Esophagus squamous epithelium (tissue), 5 donors: ENCODE measurements at places on chromosomes 12 and 14. TPM values are rescaled to one million over a fixed set of nuclear protein-coding genes. Genes with fewer than 3 reads are reported as not detected.

DNA sequence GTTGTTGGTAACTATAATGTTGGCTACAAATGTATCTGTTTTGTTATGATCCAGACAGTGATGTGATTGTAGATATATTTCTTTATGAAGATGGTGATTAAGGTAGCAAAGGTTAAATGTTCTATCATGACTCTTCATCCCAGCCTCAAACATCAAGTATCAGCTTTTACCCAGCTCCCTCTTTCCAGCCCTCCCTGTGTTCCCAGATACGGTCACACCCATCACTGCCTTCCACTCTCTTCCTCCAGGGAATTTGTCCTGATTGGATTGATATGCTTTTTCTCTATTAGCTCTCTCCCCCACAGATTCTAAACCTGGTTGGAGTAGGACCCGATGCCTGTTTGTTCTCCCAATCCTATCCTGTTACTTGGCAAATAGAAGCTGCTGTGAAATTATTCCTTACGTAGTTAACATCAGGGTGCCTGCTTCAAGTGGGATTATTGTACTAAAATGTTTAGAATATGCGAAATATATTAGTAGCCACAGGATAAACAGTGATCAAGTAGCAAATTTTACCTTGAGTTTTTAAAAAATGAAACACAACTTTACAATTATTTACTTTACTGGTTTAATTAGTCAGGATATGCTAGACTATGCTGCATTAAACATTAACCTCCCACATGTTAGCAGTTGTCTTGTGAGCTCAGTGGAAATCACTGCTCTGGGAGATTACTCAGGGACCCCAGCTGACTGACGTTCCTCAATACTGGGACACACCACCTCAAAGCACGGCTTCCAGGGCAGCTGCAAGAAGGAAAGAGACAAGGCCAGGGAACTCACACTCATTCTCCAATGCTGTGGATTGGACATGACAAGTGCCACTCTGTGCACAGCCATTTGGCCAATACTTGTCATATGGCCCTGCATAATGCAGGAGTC, 165.3 kb downstream of the ALX1 start:
- DNase-seq, result no peak

- DNase-seq, result no peak
These were observed 1362.9 kb upstream of the FLRT2 start for GRCh38 chr14:84167026-84167425.

GRCh38 chr12:62252576-62252975, 7.6 kb upstream of the USP15 start:
- DNase-seq, result no peak

GRCh38 chr12:121534495-121535148, 46.2 kb downstream of the KDM2B start:
- no peak for DNase-seq

GRCh38 chr14:61132894-61133293, 148.2 kb downstream of the TMEM30B start:
- no peak for DNase-seq

- DNase-seq, result no peak
These were observed 179.8 kb downstream of the DPF3 start for GRCh38 chr14:72714094-72714493.

- no peak for DNase-seq
These were observed 49.6 kb downstream of the LRCOL1 start for GRCh38 chr12:132560614-132561426.

- DNase-seq, result no peak
These were observed 27.3 kb downstream of the SPRING1 start for GRCh38 chr12:116710370-116711150.

DNA sequence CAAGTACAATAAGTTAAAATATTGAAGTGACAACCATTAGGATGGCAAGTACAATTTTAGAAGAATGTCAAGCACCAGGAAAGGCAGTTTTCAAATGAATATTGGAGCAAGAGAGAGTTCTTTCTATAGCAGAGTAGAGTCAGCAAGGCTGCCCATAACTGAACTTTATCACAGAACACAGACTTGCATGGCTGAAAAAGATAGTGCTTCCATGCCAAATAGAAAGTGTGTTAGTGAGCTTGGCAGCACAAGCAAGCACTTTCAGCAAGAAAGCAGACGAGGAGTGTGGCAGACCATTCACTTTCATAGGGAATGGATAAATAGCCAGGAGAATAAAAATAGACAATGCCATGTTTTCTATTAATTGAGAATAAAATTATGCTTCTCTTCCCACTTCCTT, 647.0 kb upstream of the MGAT4C start:
- DNase-seq, result no peak

Gene PPFIBP1
- 41.9 TPM for total RNA-seq

Gene LMBR1L
- total RNA-seq, result 23.4 TPM

Gene TAPBPL
- total RNA-seq, result 25.6 TPM

Gene RD3L
- not detected for total RNA-seq
